ENCODE measurements at places on chromosomes 6 and 20.

DNA sequence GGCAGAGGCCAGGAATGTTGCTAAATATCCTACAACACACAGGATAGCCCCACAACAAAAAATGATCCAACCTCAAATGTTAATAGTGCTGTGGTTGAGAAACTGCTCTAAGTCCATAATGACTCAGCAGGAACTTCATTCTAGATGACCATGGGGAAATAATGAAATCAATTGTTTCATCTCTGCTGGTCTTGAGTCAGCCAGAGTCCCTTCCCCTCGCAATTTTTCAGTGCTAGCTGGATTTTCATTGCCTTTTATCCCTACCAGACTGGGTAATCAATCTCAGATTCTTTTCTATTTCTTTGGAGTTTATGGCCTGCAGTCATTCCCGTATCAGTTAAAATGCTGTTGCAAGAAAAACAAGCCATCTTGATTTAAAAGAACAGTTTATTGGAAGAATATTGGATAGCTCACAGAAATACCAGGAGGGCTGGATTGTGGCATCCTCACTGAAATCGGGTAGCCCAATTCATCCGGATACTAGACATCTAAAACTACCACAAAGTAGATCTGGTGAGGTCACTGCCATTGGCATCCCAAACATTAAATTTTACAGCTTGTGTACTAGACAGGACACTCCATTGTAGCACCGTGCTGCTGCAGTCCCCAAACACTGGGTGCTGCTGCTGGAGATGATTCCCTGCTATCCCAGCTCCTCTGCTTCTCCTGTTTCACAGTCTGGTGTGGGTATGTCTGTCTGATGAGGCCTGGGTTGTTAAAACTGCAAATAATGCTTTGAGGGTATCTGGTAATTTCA, 30.3 kb upstream of the POPDC3 start:
- no peak for DNase-seq
- no peak overlapping the region for H3K4me3 ChIP-seq
- H3K36me3 ChIP-seq = no peaks in the 10 kb centered on the region
- H3K4me1 ChIP-seq = no peaks in the 10 kb centered on the region
- H3K27me3 ChIP-seq = peaks cover 17% of the 10 kb centered on the region
- H3K27ac ChIP-seq = no peak overlapping the region

- peaks cover 33% of the 10 kb centered on the region for H3K27me3 ChIP-seq
- no peaks in the 10 kb centered on the region for H3K4me1 ChIP-seq
- no peak for DNase-seq
- H3K27ac ChIP-seq = no peak overlapping the region
- no peak overlapping the region for H3K4me3 ChIP-seq
Measured at GRCh38 chr20:58512808-58513552, 2.2 kb downstream of the APCDD1L start.

DNA sequence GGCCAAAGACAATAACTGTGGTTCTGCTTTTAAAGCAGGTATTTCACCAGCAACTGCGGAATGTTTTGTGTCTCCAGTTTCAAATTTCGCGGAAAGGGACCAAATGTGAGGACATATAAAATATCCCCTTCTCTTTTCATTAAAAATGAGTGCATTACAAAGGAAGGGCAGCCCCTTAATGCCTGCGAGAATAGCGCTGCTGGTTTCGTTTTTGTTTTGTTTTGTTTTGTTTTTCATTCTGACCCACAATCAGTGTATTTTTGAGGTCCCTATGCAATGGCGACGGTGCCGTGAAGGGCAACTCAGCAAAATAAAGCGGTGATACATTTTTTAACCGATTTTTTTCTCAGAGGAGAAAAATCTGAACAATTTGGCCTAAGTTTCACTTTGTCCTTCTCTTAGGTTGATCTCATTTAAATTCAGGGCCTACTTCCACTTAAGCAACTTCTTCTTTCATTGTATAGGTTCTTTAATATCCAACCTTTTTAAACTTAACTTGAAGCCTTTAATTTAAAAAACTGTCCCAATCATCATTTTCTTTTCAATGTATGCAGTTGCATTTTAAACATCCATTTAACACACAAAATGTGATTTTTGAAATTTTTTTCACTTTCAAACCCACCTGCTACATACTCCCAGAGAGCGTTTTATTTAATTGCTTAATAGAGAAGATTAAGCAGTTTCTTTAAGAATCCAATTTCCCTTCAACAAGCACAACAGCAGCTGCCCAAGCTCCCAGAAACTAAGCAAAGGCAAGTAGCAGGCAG, 2.9 kb upstream of the HIVEP2 start:
- peaks cover 11% of the 10 kb centered on the region for H3K36me3 ChIP-seq
- no peak for DNase-seq
- H3K4me3 ChIP-seq = peak overlapping the region; percentile 85
- no peaks in the 10 kb centered on the region for H3K27me3 ChIP-seq

- H3K27ac ChIP-seq = no peak overlapping the region
- no peak overlapping the region for H3K4me3 ChIP-seq
- no peaks in the 10 kb centered on the region for H3K27me3 ChIP-seq
- peaks cover 19% of the 10 kb centered on the region for H3K4me1 ChIP-seq
Measured at GRCh38 chr6:12150812-12151432, 138.8 kb downstream of the HIVEP1 start.

- DNase-seq = no peak
- no peak overlapping the region for H3K4me3 ChIP-seq
- no peaks in the 10 kb centered on the region for H3K4me1 ChIP-seq
- no peaks in the 10 kb centered on the region for H3K36me3 ChIP-seq
- no peaks in the 10 kb centered on the region for H3K27me3 ChIP-seq
Measured at GRCh38 chr6:161749576-161749975, 475.7 kb upstream of the AGPAT4 start.

- H3K27ac ChIP-seq = no peak overlapping the region
- H3K27me3 ChIP-seq = no peaks in the 10 kb centered on the region
- H3K4me3 ChIP-seq = no peak overlapping the region
- H3K36me3 ChIP-seq = no peaks in the 10 kb centered on the region
- no peaks in the 10 kb centered on the region for H3K4me1 ChIP-seq
Measured at GRCh38 chr6:150967910-150968309, 102.4 kb downstream of the MTHFD1L start.

All from natural killer cell treated with Interleukin-12 subunit alpha and Interleukin-12 subunit beta and Interleukin-15 and Interleukin-18, amount 100 ng/mL, for 72 hours (primary cell).